Activated CD8-positive, alpha-beta memory T cell treated with anti-CD3 and anti-CD28 coated beads for 1 hour (primary cell): ENCODE measurements at places on chromosomes 5 and 9.

GRCh38 chr9:4617752-4618151, 44.3 kb upstream of the PLPP6 start:
- no peak for DNase-seq

DNA sequence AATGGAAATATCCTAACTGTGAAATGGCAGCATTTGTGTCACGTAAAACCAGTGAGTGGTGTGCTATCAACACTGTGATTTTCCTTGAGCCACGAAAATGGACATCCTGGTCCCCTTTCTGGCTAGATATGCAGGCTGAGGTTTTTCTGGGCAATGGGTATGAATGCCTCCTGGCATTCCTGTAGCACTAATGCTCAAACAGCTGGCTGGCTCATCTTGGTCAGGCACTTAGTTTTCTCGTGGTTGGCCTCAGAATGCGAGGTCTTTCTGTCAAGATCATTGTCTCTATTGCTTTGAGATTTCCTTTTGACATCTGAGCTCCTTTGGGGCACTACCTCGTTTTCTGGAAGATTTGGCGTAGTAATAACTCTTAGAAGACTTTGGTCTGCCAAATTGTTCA, 15.6 kb downstream of the SLC1A3 start:
- no peak for DNase-seq

DNA sequence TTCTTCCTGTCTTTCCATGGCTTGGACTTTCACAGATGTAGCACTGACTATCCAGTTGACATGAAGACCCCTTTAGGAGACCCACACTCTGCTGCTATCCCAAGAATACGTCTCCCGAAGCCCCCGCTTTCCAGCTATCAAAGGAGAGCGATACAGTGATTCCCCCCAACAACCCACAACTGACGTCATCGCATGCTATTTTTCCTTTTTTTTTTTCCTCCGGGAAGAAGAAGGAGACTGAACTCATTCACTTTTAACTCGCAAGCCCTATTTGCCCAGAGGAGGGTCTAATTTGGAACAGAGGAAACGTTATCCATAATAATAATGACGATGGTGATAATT, 2.1 kb downstream of the PAPPA start:
- DNase-seq, result no peak

DNA sequence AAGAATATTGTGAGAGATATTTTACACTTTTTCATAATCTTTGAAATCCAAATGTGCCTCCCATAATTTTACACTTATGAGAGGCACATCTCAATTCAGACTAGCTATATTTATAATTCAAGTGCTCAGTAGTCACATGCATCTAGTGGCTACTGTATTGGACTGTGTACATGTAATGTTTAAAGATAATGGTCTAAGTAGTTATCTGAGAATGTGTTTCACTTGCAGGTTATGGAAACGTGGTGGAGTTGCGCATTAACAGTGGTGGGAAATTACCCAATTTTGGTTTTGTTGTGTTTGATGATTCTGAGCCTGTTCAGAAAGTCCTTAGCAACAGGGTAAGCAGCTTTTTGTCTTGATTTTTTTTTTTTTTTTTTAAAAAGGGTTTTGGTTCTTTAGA, 28.8 kb downstream of the G3BP1 start:
- DNase-seq, result no peak

- DNase-seq, result no peak
Observed at GRCh38 chr5:134252671-134253070, 26.8 kb upstream of the PPP2CA start.

- no peak for DNase-seq
Observed at GRCh38 chr9:73149371-73150067, 2.1 kb upstream of the ANXA1 start.

GRCh38 chr5:109767997-109768396, 78.3 kb downstream of the MAN2A1 start:
- no peak for DNase-seq

DNA sequence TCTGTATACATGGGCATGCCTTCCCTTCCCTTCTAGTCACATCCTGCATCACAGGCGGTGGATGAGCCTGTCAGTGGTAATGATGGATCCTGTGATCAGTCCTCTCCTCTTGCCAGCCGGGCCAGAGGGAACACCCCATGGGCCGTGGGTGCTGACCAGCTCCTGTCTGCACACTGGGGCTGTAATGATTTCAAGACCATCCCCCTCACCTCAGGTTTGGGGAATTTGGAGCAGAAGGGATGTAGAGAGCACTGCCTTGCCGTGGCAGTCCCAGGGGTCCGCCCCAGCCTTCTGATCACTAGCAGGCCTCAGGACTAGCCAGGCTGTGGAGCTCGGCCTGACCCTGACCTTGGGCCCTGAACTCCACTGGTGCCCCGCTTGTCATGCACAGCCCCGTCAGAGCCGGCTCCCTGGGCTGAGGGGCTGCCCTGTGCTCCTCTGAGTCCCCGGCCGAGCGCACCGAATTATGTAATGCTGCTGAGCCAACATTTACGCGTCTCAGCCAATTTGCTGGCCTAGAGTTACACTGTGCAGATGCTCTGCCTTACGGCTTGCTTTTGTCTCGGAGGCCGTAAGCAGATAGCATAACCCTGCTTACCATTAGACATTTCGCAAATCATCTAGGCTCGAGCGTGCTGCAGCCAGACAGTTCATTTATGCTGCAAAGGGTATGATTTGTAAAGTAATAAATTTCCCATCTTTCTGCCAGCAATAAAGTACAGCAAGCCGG, 155.3 kb downstream of the MACROH2A1 start:
- DNase-seq, result no peak

- DNase-seq, result no peak
Observed at GRCh38 chr9:7871977-7872730, 72.6 kb upstream of the DMAC1 start.

DNA sequence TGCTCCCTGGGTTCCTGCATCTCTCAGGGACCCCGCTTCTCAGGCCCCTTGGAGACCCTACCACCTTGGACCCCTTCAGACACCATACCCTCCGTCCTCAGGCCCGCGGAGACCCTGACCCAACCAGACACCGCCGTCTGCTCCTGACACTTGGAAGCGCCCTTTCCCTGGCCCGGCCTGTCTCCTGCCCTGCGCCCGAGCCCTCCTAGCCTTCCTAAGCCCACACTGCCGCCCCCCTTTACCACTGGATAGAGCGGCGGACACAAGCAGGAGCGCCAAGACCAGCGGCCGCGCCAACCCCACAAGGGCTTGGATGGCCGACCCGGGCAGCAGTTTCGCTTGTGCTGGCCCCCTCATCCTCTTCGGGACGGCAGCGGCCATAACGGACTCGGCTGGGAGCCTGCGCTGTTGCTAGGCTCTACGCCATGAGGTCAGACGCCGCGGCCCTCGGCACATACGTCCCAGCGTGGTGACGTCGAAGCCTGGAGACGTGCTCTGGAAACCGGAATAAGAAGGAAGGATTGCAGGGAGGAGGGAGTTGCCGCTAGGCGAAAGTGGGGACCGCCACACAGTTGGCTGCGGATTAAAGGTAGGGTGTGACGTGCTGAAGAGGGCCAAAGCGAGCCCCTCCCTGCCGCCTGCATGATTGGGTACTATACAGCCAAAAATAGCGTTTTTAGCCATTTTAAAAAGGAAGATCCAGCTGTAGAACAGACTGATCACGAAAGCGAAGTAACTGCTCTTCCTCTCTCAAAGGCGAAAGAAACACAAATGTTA, at the start of gene C5orf15:
Gene C5orf15 (minus strand): TSS at position 422 of the 777 bp plus-strand sequence. CDS start 41 bp downstream, at position 381.
- peak; percentile 81 for DNase-seq

- no peak for DNase-seq
Observed at GRCh38 chr9:38061326-38061977, 7.6 kb downstream of the SHB start.

DNA sequence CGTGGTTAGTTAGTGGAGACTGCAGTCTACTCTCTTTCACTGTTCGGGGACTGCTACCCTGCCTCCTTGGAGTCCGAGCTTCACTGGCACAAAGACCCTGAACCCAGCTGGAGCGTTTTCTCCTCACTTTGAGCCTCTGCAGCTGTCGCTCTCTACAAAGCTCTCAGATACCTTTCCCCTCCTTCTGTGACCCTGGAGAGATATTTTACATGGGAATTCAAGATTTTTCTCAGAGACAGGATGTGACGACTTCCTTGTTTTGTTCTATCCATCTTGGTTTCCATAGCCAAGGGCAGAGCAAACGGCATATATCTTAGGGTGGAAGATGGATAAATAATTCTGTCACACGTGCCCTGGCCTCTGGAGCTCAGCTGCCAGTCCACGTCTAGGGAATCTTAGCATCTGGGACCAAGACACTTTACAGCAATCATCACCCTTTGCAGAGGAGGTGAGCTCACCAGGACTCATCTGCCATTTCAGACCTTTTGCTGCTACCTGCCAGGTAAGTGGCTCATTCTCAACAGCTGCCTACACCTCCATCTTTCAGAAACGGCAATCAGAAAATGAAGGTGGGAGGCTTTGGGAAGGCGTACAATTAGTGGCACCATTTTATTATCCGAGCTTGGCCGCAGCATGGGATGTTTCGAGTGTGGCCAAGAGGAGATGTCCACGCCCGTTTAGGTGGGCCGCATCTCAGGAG, at the start of gene BTNL9:
Gene BTNL9 (plus strand): TSS at position 336 of the 700 bp plus-strand sequence. CDS start 5,224 bp downstream, outside the sequence.
- DNase-seq, result no peak

GRCh38 chr5:22242532-22242931, 610.6 kb downstream of the CDH12 start:
- no peak for DNase-seq

DNA sequence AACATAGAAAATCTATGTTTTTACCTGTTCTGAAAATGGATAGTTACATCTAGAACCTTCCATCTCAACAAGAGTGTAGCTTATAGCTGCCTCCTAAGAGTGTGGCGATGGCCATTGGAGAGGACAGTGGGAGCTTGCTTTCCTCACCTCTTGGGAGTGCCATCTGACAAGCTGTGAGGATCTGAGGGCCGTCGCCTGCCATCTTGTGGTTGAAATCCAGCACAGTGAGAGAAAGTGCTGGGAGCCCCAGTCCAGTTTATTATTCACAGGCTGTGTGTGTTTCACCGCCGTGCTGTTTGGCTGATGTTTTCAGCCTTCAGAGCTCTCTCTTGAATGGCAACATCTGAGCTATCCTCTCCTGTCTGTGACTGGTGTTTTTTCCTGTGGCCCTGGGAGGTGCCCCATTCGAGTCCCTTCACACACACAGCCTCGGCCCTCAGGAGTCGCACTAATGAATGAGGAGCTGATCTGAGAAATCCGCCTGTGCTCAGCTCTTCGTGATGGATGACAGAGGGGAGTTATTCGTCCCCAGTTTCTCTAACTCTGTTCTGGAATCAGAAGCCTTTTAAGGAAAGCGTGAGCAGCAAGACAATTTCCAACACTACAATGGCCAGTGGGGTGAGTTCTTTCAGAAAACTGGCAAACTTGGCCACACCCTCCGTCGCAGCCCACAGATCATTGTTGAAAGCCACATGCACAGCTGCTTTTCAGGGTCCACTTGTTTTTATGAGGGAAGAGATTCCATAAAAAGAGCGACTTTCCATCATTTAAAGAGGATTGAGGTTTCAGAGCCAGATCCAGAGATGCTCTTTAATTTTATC, 170.3 kb downstream of the PDZD2 start:
- no peak for DNase-seq

DNA sequence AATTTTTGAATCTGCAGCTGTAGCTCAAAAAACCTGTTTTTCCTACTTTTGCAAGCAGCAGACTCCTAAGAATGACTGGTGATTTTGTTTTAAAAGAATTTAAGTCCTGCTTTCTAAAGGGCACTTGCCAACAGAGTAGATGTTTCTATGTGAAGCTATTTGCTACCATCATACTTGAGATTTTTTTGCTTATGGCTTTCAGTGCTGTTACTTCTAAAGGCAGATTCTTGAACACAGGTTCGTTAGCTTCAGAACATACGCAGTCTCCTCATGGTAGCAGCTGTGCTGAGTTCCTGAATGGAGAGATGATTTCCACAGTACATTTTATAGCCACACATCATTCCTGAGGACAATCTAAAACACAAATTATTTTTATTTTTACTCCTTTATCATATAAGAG, 24.4 kb upstream of the ELL2 start:
- DNase-seq, result no peak

DNA sequence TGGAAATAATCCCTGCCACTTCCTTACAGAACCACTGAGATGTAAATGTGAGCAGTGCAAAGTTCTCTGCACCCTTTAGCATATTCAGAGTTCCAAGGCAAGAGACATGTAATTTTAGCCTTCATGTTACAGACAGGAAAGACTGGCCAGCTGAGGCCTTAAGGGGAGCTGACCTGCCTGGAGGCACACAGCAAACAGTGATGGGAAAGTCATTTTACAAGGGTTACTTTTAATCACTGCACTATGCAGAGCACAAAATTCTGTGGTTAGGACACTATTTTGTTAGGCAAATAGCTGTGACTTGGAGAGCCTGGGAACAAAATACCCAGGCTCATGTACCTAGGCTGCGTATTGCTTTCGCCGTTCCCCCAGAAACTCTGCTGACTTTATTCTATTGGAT, 30.2 kb upstream of the TNIP1 start:
- DNase-seq, result no peak

- no peak for DNase-seq
Observed at GRCh38 chr5:10354048-10354872, 765 bp downstream of the MARCHF6 start.

DNA sequence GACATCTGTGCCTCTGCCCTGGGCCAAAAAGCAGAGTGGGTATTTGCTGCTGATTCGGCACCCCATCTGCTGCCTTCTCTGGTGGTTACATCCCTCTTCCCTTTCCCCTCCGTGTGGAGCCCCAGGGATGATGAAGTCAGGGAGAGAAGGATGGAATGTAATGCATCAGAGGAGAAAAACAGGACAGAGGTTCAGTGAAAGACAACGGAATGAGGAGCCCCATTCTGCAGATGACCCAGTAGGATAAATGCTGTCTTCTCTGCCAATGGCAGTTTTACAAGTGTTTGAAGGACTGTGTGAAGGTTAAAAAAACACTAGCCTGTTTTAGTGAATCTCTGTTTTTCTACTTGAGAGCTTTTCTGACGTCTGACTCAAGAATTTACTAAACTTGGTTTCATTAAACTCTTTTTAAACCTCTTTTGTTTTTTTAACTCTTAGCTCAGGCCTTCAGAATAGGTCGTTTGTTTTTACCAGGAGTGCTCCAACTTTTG, 86.3 kb downstream of the NLN start:
- no peak for DNase-seq

DNA sequence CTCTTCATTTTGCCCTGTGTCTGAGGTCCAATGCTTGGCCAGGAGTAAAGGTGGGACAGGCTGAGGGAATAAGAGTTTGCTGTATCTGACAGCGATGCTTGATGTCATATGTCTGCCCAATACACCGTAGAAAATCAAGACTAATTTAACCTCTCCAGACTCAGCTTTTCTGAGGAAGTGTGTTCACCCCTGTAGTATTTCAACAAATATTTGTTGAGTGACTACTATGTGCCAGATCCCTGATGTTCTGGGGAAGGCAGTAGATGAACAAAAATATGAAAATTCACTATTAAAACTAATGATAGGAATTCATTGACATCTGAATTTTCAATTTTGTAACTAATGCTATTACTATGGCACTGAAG, 489.7 kb downstream of the EBF1 start:
- no peak for DNase-seq

GRCh38 chr5:84273517-84273883, 111.2 kb downstream of the EDIL3 start:
- DNase-seq, result no peak
